Stimulated activated CD4-positive, alpha-beta T cell treated with anti-CD3 and anti-CD28 coated beads, TNF-alpha, amount 100 ng/mL, for 24 hours (primary cell): ENCODE measurements at places on chromosomes 7 and 10.

GRCh38 chr10:128912568-128913311 is 554.3 kb upstream of the MGMT start:
- DNase-seq: no peak

GRCh38 chr10:52464368-52465124 is 150.5 kb downstream of the DKK1 start:
- no peak for DNase-seq

- no peak for DNase-seq
Measured at GRCh38 chr10:61503051-61503450, 49.9 kb upstream of the TMEM26 start.

GRCh38 chr10:117431160-117431559 is 55.9 kb upstream of the PDZD8 start:
- DNase-seq: no peak

DNA sequence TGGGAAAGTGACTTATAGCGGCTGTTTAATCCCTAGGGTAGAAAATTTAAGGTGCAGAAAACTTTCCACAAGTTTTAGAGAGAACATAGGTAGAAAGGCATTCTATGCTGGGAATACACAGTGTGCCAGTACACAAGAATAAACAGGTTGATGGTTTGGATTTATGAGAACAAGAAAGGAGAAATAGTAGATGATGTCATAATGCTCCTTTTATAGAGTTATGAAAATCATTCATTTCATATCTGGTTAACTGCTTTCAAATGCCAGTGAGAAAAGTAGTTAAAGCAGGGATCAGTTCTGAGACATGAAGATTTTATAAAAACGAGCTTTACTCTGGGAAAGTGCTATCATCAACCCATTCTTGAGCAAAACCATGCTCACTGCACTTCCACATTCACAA is 311.4 kb downstream of the PARD3 start:
- DNase-seq: no peak

DNA sequence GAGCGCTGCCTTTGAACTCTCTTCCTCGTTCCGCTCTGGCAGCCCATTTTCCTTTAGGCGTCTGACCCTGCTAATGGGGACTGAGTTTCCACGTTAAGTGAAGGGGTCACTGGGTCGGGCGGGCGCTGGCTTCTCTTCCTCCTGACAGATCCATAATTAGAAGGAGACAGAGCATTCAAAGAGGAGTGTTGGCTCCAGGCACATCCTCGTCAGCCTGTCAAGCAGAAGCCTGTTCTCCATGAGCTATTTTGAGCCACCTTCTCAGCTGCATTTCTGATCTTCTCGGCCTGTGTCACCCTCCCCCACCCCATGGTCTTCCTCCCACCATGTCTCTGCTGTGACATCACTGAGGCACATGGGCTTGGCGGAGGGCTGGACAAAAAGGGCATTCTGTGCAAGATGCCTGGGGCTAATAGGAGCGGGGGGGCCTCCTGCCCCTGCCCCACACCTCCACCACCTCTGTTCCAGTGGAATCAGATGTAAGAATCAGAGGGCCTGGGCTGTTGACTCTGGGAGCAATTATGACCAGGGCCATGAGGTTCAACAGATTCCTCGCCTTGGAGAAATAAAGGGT is 248.1 kb downstream of the PLXNA4 start:
- DNase-seq: no peak

- no peak for DNase-seq
Measured at GRCh38 chr10:78754269-78755062, 314.3 kb upstream of the ZMIZ1 start.

DNA sequence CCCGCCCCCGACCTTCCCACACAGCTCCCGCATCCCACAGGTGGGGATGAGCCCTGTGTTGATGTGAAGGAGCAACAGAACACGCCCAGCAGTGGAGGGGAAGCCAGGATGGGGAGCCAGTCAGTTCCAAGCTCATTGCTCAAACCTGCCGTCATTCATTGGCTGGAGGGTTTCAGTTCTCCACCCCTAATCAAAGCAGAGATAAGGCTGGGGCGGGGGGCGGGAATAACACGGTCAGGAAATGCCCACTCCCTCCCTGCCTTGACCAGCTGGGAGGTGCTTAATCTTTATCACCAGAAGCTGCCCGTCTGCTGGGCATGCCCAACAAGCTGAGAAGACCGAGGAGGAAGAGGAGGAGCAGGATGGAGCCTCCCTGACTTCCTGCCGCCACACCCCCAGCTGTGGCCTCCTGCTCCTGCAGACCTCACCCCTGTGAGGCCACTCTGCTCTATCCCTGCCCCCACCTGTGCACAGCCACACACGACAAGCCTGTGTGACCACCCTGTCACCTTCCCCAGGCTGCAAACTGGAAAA is 265.1 kb downstream of the ZEB1 start:
- no peak for DNase-seq

DNA sequence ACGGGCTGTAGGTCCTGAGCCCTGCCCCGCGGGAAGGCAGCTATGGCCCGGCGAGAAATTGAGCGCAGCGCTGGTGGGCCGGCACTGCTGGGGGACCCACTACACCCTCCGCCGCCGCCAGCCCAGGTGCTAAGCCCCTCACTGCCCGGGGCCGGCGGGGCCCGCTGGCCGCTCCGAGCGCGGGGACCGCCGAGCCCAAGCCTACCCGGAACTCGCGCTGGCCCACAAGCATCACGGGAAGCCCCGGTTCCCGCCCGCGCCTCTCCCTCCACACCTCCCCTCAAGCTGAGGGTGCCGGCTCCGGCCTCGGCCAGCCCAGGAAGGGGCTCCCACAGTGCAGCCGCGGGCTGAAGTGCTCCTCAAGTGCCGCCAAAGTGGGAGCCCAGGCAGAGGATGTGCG is 5.5 kb upstream of the CACUL1 start:
- no peak for DNase-seq
